Endothelial cell of umbilical vein (primary cell): ENCODE measurements at places on chromosomes 2 and 18. TPM values are rescaled to one million over a fixed set of nuclear protein-coding genes. Genes with fewer than 3 reads are reported as not detected.

The TUBA4A gene
- total RNA-seq: 10.7 and 16.5 TPM in 2 replicates

The CXCR4 gene
- total RNA-seq: 52.4 and 81.0 TPM in 2 replicates

The FAM168B gene
- 107 and 109 TPM in 2 replicates for total RNA-seq

The CFAP221 gene
- total RNA-seq: not detected in 2 replicates

The ALPG gene
- not detected in 2 replicates for total RNA-seq

The CHN1 gene
- 23.3 and 29.0 TPM in 2 replicates for total RNA-seq

The TSGA10 gene
- 0.51 and 2.7 TPM in 2 replicates for total RNA-seq

The DPP4 gene
- 3.0 and 6.2 TPM in 2 replicates for total RNA-seq

The CERKL gene
- not detected in 2 replicates for total RNA-seq

The HOXD11 gene
- not detected in 2 replicates for total RNA-seq

The UGT1A8 gene
- not detected in 2 replicates for total RNA-seq

The C2orf80 gene
- not detected in 2 replicates for total RNA-seq

The KCNE4 gene
- total RNA-seq: not detected in 2 replicates

The REG1B gene
- total RNA-seq: not detected in 2 replicates

The FAHD2B gene
- 9.2 and 12.0 TPM in 2 replicates for total RNA-seq

The NR4A2 gene
- 1.0 and 1.8 TPM in 2 replicates for total RNA-seq

The PRKAG3 gene
- total RNA-seq: not detected in 2 replicates

The RNF125 gene
- 0.92 and 1.3 TPM in 2 replicates for total RNA-seq
